Left kidney (tissue), 8 donors: ENCODE measurements at places on chromosomes 13 and 19.

- no peak for DNase-seq
These were observed 25.7 kb downstream of the CRYL1 start for GRCh38 chr13:20499986-20500385.

DNA sequence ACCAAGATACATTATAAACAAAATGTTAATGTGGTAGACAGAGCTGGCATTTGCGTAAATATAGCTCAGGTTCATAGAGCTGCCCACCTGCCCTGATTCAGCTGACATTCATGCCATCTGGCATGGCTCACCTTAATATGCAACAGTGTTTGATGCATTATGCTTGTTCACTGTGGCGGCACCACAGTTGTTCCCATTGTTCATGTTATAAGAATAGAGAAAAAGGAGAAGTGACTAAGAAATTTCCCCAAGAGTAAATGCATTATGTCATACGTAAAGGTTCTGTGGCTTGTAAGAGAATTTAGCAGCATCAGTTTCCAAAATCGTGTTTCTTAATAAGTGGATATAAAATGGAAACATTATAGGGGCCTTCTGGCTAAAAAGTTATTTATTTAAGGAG lies 4.5 kb downstream of the CCNA1 start:
- no peak for DNase-seq

- no peak for DNase-seq
These were observed 4.0 kb downstream of the COL5A3 start for GRCh38 chr19:10006335-10006708.

DNA sequence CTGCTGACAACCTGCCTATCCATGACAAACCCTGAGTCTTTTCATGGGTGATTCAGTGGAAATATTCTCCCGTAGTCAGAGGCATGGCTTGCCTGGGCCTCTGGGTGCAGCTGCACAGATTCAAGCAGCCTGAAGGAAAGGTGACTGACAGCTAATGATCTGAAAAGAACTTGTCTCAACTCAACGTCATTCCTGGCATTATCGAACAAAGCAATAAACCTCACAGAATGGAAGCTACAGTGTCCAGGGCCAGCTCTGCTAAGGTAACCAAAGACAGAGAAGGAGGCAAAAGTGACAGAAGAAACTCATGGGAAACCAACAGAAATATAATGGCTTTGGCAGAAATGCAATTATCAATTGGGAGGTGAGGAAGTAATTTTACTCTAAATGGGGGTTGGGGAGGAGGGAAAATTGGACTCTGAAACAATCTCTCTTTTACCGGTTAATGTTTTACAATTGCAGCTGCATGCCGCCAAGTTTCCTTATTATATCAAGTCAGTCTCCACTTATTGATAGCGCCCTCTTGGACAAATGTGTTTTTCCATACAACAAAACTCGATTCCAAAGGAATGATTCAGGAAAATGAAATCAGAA lies 12.9 kb downstream of the STARD13 start:
- DNase-seq, result no peak

DNA sequence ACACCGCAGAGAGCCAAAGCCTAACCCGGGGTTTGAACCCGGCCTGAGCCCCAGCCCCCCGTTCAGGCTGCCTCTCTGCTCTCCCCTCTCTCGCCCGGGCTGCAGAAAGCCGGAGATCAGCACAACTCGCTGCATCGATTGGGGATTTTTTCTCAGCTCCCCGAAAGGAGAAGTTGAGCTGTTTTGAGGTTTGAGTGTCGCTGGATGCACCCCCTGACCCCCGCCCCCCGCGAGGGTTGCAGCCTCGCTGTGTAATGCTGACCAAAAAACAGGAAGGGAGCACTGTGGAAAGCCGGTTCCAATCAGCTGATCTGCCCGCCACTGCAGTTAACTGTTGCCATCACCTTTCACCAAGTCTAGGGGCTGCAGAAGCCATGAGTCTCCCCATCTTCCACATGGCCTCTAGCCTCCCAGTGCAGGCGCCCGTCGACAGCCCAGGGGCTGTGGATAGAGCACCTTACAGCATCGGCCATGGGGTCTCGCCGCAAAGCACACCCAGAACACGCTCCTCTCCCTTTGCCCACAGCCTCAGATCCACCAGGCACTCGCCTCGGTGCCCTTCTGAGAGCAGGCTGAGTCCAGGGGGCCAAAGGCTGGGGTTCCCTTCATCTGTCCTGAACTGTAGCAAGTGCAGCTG lies 34.5 kb downstream of the MYO9B start:
- DNase-seq, result no peak

DNA sequence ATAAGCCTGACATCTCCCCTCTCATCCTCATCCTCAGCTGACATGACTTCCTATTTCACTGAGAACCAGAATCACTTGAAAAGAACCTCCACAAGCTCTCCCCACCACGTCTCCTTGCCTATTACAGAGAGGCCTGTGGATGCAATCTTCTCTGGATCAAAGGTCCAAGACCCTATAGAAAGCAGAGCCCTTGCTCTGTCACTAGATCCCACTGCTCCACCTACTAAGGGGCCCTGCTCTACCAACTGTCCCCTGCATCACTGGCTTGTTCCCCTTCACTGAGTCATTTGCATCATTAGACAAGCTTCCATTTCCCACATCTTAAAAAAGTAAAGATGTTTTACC lies 40.8 kb downstream of the RCBTB2 start:
- DNase-seq, result no peak

DNA sequence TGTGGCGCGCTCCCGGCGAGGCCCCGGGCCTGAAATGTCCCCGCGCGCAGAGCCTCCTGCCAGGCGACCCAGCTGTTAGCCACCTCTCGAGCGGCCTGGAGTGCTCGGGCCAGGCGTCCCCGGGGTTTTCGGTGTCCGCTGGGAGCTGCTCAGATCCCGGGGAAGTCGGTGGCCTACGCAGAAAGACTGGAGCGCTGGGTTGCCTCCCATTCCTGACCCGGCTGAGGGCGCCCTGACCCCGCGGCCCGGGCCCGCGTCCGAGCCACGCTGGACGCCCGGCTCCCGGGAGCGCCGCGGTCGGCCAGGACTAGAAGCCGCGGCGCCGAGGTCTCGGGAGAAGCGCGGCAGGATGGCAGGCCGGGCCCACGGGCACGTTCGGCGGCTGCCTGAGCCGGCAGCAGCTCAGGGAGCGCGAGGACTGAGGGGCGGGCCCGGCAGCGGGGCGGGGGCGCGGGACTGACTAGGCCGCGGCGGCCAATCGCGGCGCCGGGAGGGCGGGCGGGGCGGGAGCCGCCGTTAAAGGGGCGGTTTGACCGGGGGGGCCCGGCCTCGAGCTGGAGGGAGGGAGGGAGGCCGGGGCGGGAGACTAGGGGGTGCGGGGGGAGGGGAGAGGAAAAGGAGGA lies 1.3 kb upstream of the ZIC2 start:
- DNase-seq, result peak; percentile 43

DNA sequence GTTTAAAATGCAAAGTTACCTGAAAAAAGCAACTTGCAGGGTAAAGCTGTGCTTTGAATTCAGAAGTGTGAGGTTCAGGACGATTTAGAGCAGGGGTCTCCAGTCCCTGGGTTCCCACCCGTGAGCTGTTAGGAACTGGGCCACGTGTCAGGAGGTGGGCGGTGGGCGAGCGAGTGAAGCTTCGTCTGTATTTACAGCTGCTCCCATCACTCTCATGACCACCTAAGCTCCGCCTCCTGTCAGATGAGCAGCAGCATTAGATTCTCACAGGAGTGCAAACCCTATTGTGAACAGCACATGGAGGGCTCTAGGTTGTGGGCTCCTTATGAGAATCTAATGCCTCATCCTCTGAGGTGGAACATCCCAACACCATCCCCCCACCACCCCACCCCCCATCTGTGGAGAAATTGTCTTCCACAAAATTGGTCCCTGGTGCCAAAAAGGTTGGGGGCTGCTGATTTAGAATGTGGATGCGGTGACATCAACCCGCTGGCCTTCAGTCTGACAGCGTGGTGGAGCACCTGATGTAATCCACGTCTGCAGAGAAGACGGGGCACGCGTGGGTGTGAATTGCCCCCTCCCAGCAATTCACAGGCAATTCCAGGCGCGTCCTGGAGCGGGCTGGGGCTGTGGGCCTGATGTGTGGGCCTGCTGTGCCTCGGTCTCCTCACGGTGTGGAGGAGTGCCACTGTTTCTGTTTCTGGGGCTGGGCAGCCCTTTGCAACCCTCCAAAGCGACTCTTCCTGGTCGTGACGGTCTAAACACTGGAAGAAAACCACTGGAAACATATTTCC lies 214.0 kb upstream of the SOX1 start:
- DNase-seq, result peak; percentile 37

- DNase-seq, result peak; percentile 53
These were observed 528 bp downstream of the ZNF8 start for GRCh38 chr19:58279042-58279924.

DNA sequence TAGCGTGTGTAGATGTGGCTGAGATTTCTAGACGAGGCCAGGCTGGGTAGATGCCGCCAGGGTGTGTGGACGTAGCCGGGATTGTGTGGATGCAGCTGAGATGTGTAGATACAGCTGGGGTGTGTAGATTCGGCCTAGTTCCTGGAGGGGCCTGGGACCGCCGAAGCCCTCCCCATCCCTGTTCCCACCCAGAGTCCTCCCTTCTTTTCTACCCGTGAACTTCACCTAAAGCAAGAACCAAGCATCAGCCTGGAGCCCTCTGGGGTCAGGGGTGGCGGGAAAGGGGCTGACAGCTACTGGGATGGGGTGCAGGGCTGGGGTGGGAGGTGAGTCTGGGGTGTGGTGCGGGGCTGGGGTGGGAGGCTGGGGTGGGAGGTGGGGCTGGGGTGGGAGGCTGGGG lies 768 bp downstream of the TMPRSS9 start:
- DNase-seq, result no peak

- DNase-seq, result no peak
These were observed 60.1 kb upstream of the MYCBP2 start for GRCh38 chr13:77386880-77387606.

- DNase-seq, result no peak
These were observed 471.5 kb downstream of the GPC6 start for GRCh38 chr13:93698016-93698613.

DNA sequence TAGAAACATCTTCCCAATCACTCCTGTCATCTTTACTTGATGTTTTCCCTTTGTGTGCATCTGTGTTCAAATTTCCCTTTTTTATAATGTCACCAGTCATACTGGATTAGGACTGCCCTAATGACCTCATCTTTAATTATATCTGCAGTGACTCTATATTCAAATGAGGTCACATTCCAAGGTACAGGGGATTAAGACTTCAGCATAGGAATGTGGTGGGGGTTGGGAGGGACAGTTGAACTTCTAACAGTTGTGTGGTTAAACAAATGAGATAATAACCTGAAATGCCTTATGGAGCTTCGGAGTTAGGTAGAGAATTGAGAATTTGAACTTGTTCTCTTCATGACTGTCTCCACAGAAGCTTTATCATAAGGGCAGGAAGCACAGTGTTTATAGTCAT lies 23.0 kb downstream of the PAN3 start:
- DNase-seq, result peak; percentile 13

GRCh38 chr13:94494026-94494425 lies 14.5 kb upstream of the DCT start:
- no peak for DNase-seq

DNA sequence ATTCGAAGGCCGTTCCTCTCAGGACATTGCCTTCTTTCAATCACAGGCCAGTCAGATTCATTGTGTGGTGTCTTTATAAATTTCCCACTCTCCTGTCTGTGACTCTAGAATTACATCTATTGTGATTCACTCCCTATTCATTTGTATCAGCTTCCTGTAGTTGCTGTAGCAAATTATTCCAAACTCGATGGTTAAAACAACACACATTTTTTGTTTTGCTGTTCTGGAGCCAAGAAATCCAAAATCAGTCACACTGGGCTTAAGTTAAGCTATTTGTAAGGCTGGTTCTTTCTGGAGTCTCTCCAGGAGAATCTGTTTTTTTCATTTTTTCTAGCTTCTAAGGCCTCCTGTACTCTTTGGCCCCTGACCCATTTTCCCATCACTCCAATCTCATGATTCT lies 1487.0 kb upstream of the SLC10A2 start:
- DNase-seq, result no peak

GRCh38 chr13:24688111-24688510 lies 7.9 kb downstream of the ATP12A start:
- no peak for DNase-seq

GRCh38 chr19:28746478-28746877 lies 466.5 kb downstream of the UQCRFS1 start:
- DNase-seq, result no peak

DNA sequence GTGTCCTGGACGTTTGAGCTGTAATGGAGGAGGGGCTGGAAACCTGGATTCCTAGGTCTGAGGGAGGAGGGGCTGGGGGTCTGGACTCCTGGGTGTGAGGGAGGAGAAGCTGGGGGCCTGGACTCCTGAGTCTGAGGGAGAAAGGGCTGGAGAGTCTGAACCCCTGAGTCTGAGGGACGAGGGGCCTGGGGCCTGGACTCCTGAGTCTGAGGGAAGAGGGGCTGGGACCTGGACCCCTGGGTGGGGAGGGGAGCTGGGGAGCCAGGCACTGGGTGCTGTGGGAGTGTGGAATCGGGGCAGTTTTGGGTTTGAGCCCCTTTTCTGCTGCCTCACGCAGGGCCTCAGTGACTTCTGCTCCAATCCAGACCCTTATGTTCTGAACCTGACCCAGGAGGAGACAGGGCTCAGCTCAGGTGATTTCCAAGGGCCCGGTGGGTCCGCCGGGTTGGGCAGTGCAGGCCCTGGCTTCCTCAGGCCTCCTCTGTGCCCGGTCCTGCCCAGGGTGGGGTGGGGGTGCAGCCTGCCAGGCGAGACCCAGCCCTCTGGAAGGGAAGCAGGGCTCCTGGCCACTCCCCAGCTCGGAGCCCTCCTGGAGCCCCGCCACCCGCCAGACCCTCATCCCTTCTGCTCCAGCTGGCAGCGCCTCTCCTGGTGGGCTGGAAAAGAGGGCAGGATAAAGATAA lies 14.4 kb downstream of the TTYH1 start:
- no peak for DNase-seq

DNA sequence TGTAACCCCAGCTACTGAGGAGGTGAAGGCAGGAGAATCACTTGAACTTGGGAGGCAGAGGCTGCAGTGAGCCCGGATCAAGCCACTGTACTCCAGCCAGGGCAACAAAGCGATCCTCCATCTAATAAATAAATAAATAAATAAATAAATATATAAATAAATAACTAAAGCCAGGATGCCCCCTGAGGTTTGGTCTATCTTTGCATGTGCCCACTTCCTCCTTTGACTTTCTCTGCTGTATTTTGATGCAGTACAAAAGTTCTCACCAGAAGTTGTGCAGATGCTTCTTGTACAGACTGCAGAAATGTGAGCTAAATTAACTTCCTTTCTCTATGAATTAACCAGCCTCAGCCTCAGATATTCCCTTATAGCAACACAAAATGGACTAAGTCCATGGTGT lies 6.5 kb upstream of the N4BP2L2 start:
- no peak for DNase-seq

GRCh38 chr13:43981091-43981490 lies 101.4 kb downstream of the LACC1 start:
- DNase-seq, result no peak
